Panc1 (cell line): ENCODE measurements at places on chromosomes 3 and 15. TPM values are rescaled to one million over a fixed set of nuclear protein-coding genes. Genes with fewer than 3 reads are reported as not detected.

DNA sequence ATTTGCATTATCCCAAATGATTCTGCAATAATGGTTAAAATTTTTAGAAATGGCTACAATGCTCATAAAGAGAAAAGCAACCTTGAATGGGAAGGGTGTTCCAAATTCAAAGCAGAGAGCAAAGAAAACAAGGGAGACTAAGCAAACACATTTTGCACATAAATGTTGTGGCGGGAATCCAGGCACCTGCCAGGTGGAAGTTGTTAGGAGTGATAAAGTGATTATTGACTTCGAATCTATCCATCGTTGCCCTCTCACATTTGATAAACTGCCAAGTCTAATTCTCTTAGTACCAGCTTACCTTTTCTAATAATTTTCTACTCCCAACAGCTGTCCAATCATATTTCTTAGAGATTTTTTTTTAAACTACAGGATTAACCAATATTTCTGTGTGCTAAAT lies 244.5 kb downstream of the CACNA2D3 start:
- no peak for DNase-seq

The PARP3 gene
- total RNA-seq: 16.1 TPM

The SOX2 gene
- total RNA-seq: 0.39 TPM

The TMEM87A gene
- total RNA-seq: 49.6 TPM

DNA sequence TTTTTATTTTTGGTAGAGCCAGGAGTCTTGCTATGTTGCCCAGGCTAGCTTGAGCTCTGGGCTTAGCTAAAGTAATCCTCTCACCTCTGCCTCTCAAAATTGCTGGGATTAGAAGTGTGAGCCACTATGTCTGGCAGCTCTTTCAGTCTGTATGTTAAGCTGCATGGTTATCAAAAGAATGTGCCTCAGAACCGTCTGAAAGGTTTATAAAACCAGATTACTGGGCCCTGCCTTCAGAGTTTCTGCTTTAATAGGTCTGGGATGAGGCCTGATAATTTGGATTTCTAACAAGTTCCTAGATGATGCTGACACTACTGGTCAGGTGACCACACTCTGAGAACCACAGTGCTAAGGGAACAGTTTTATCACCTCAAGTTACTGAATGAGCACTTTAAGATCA lies 34.6 kb downstream of the SENP5 start:
- DNase-seq: no peak

The CLDN11 gene
- total RNA-seq: 1.9 TPM

DNA sequence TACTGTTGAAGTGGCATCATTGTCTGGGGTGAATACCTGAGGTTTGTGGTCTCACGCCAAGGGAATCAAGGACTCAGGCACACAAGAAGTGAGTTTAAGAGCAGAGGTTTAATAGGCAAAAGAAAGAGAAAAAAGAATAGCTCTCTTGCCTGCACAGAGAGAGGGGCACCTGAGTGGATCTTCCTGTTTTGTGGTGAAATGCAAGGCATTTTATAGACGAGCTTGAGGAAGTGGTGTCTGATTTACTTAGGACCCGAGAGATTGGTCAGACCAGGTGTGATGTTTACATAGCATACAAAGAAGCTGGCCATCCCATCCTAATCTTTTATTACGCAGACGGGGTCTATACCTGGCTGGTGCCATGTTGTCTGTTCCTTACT lies 13.2 kb downstream of the CCR5 start:
- DNase-seq: no peak

DNA sequence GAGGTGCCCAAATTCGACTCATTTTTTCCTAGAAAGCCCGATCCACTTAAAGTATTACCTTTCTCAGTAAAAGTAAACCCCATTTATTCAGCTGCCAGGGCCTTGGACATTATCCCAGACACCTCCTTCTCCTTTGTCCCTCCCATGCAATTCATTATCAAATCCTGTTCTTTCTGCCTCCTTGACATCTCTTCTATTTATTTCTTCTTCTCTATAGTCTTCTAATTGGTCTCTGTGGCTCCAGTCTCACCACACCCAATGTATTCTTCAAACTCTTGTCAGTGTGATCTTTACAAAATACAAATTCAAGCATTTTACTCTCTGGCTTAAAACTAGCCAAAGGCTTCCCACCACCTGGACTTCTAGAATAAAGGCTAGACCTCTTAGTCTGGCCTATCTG lies 120.3 kb downstream of the IL20RB start:
- DNase-seq: no peak

The NEDD4 gene
- 18.8 TPM for total RNA-seq

- no peak for DNase-seq
These were observed 125.3 kb upstream of the THBS1 start for GRCh38 chr15:39455471-39455991.

DNA sequence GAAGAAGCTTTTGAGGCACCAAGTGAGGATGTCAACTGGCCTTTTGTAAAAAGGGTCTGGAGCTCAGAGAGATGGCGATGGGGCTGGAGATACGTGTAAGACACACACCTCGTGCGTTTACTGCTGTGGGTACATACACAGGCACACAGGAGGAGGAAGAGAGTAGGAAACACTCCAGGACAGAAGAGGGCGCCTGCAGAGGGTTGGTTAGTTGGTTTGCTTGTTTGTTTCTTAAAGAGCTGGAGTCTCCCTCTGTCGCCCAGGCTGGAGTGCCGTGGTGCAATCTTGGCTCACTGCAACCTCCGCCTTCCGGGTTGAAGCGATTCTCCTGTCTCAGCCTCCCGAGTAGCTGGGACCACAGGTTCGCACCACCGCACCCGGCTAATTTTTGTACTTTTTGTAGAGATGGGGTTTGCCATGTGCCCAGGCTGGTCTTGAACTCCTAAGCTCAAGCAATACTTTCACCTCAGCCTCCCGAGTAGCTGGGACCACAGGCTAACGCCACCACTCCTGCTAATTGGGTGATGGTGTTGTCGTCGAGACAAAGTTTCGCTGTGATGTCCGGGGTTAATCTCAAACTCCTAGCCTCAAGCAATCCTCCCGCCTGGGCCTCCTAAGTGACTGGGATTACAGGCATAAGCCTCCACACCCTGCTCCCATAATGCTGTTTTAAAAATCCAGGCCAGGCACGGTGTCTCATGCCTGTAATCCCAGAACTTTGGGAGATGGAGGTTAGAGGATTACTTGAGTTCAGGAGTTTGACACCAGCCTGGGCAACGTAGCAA lies 1.3 kb upstream of the PRR20G start:
- DNase-seq: no peak

GRCh38 chr15:57747206-57747896 lies 40.8 kb downstream of the POLR2M start:
- DNase-seq: no peak

GRCh38 chr15:48935236-48935635 lies 28.5 kb downstream of the SHC4 start:
- no peak for DNase-seq

The DNASE1L3 gene
- not detected for total RNA-seq

DNA sequence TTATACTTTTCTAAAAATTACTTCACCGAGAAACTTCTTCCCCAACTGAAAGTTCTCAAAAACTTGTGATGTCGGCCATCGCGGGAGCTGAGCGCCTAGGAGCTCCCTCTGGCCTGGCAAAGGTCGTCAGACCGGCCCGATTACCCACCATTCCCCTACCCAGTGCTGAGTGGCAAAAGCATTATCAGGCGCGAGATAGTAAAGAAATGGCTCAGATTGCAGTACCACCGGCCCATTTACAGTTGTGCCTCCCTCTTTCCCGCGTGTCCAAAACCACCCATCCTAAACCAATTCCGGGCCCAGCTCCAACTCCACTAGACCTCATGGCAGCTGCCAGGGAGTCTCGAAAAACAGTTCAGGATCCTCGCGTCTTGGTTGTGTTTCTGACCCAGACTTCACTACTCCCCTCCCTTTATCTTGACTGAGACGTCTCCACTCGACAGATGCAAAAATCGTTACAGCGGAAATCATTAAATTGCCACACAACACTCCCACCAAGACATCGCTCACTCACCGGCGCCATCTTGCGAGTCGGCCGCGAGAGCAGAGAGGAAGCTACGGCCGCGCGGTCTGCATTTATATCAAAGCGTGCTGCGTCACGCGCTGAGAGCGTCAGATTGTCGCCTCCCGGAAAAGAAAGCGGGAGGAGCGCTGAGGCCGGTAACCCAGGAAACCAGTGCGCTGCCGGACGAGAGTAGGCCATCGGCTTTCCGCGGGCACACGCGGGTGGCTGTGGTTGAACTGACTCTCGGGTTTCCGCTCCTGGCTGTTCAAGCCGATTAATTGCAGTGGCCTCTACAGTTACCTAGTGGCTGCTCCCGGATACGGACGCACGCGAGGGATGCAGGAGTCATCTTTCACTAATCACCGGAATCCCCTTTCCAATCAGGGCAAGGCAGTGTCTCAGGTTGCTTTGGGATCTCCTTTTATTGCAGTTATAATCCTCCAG lies at the start of gene RPL22L1:
TSS of gene RPL22L1 (minus strand) at position 551 of the 949 bp plus-strand sequence. CDS start at position 523, 28 bp downstream.
- peak; percentile 87 for DNase-seq
